ENCODE measurements at places on chromosomes 5 and 9.

DNA sequence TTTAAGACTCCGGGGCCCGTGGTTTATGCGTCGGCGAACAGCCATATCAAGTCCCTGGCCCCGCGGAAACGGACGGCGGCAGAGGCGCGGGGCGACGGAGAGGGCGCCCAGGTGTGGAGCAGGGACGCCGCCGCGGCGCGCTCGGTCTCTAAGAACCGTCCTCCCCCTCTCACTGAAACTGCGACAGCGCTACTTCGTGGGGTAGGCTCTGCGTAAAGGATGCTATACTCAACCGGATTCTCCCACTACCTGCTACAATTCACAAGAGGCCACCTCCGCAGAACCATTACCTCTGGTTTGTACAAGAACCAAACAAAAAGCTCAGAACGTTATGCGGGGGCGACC is 404 bp downstream of the MRNIP start:
- peak; percentile 60 for DNase-seq

DNA sequence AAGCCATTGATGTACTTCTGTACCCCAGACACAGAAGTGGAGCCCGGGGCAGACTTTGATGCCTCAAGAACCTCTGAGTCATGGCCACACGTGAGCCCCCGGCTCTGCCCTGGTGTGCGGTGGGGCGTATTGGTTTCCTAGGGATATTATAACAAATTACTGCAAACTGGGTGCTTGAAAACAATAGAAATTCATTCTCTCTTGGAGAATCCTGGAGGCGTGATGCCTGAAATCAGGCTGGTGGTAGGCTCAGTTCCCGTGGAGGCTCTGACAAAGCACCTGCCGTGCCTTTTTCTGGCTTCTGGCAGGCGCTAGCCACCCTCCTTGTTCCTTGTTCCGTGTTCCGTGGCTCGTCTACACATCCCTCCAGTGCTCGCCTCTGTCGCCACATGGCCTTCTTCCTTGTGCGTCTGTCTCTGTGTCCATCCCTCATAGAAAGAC is 24.2 kb downstream of the NEK6 start:
- DNase-seq, result no peak

GRCh38 chr5:56699538-56699937 is 115.8 kb upstream of the MAP3K1 start:
- DNase-seq, result no peak

DNA sequence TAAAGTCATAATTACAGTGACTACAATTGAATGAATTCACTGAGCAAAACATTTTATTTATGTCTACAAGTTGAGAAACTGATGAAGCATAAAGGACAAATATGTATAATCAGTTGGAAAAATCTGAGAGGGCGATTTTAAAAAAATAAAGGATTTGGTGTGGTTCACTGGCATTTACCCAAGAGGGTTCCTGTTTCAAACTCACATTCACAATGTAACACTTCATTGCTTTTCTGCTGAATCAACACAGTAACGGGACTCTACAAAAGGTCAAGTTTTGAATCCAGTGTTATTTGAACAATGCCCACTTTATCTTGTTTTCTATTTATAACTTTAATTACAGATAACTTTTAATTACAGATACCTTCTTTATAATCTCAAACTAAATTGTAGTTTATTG is 138.6 kb downstream of the NUDT12 start:
- DNase-seq, result no peak

DNA sequence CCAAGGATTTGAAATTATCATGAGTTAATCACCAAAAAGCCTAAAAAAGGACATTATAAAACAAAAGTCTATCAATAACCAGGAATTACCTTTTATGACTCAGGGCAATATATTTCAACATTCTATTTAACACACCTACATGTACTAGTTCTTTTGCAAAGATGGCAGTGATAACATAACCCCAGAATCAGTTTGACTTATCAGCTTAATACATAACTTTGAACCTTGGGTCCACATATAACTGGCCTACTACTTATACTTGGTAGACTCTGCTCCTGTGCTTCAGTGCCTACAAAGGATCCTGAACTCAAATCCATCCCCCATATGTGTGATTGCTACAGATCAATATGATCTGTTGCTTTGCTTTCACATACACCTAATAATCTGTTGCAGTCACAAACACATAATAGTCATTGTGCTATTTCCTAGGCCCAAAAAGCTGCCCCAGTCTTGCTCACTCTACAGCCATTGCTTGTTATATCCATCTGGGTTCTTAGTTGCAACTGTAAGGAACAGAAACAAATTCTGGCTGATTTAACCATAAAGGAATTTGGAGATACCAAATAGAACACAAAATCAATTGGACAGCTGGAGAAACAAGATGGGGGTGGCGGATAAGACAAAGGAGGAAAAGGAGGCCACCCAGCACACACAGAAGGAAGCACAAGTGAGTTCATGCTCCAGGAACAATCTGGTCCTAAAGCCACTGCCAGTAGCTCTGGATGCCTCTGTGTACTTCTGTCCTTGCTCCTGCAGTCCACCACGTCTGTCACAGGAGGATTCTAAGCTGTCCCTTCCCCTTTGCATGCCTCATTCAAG is 25.5 kb downstream of the DEPDC1B start:
- DNase-seq, result no peak

DNA sequence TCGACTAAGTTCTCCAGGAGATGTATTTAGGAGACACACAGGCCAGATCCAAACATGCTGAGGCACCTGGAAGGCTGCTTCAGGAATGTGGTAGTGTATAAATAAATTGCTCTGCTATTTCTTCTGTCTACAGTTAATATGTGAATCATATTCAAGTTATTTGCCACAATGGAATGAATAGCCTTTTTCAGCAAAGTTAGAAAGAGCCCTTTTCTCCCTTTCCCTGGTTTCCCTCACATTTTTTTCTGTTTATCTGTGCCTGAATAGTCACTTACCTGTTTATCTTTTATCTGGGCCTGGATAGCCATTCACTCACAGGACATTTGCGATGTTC is 44.1 kb upstream of the CLINT1 start:
- DNase-seq, result no peak

- no peak for DNase-seq
Measured at GRCh38 chr5:132674671-132675506, 1.1 kb downstream of the IL4 start.

- DNase-seq, result no peak
Measured at GRCh38 chr5:15600035-15600434, 100.1 kb downstream of the FBXL7 start.

- DNase-seq, result no peak
Measured at GRCh38 chr5:9421884-9422283, 124.0 kb downstream of the SEMA5A start.

DNA sequence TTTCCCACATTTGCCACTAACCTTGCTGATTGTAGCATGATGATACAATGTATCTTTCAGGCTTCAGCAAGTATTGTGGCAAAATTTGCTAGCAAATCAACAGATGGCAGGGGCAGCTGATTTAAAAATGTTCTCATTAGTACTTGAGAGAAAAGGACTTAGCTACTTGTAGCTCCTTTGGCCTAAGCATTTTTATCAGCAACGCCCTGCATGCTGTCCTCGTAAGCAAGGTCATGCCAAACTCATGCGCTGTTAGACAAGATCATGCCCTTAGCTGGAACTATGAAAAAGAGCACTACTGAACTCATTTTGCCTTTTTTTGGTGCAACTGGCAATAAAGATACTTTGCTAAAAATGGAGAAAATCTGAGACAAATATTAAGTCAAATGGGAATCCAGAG is 197.1 kb downstream of the ICE1 start:
- no peak for DNase-seq

GRCh38 chr9:10052181-10052580 is 560.6 kb downstream of the PTPRD start:
- no peak for DNase-seq

DNA sequence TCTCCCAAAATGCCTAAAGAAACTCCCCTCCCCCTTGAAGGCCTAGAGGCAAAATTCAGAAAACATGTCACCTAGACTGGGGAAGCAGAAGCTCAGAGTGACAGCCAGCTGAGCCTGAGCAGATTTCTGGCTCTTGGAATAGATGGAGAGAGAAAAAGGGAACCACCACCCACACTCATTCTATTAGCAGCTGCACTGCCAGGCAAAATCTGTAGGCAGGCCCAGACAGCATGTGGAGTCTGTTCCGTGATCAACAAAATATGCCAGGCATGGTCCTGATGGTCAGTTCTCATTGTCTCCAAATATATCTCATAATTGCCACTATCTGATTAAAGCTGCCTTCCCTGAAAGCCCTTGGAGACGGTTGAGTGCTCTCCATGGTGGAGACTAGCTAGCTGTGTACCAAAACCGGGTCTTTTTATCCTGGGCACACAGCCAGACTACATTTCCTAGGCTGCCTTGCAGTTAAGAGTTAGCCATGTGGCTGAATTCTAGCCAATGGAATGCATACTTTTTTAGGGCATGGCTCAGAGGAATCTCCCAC is 131.7 kb upstream of the GPR151 start:
- peak; percentile 76 for DNase-seq

- no peak for DNase-seq
Measured at GRCh38 chr5:54639621-54640020, 122.1 kb downstream of the SNX18 start.

- DNase-seq, result no peak
Measured at GRCh38 chr5:157509093-157509492, 49.1 kb downstream of the NIPAL4 start.

GRCh38 chr9:132243156-132244074 is 81.6 kb downstream of the NTNG2 start:
- no peak for DNase-seq

GRCh38 chr5:169895926-169896325 is 84.4 kb downstream of the INSYN2B start:
- DNase-seq, result peak; percentile 93

DNA sequence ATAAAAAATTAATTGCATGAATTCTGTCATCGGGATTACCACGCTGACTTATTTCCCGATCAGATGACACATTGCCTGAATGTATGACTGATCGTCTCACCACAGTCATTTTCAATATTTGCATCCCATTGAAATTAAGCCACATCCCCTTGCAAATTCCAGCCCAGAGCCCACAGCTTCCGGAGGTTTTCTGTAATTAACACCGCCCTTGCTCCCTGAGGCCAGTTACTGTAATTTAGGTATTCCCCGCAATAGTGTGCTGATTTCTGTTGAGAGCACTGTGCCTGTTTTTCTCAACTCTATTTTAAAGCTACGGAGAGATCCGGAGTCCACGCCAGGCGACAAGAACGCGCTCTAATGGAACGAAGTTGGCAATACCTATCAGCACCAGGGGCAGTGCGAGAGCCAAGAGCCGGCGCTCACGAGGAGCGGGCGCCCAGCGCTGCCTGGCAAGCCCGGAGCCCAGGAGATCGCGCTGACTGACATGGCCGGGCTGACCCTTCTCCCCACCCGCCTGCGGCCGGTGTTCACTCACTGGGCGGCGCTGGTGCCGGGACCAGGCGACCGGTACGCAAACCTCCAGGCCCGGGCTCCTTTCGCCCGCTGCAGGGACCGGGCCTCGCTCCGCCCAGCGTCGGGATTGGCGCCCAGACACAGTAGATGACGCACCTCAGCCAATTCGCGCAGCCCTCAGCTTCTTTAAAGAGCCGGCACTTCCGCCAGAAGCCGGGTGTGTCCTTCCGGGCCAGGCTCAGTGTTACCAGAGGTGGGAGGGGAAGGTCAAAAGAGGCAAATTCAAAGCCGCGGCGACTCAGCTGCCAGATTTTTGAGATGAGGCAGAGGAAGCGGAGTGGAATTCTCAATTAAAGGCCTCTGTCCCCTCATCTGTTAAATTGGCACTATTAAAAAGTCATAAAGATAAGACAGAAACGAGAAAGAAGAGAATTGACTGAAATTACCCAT is at the start of gene PLGRKT:
TSS of gene PLGRKT (minus strand) at position 672 of the 963 bp plus-strand sequence. CDS start 5,948 bp downstream, outside the sequence.
- DNase-seq, result peak; percentile 98

DNA sequence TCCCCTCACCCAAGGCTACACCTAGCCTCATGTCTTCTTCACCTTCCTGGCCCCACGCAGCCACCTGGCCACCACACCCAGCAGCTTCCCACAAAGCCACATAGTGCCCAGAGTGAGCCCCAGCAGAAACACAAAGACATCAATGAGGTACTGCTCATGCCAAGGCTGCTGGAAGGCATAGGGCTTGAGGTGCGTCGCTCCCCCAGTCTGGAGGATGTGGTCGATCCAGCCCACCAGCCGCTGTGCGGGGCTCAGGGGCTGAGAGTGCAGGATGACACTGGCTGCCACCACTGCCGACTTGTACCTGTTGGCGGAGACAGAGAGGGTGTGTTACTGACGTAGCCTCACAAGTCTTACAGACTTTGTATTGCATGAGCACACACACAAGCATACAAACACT is 15.8 kb upstream of the CAPSL start:
- DNase-seq, result no peak

DNA sequence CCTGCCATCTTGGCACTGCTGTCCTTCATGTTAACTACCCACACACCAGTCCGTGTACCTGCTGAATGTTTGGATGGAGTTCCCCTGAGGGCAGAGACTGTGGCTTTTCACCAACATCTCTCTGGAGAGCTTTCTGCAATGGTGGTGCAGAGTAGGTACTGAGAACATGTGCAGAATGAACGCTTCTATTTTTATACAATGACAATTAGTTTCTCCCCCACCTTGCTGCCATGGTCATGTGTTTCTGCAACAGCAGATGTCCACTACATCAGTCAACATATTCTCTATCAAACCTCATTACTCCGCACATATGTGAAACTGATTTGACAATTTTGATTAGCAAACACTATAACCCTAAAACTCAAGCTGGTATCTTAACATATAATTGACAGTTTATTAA is 14.5 kb downstream of the PTCH1 start:
- no peak for DNase-seq

DNA sequence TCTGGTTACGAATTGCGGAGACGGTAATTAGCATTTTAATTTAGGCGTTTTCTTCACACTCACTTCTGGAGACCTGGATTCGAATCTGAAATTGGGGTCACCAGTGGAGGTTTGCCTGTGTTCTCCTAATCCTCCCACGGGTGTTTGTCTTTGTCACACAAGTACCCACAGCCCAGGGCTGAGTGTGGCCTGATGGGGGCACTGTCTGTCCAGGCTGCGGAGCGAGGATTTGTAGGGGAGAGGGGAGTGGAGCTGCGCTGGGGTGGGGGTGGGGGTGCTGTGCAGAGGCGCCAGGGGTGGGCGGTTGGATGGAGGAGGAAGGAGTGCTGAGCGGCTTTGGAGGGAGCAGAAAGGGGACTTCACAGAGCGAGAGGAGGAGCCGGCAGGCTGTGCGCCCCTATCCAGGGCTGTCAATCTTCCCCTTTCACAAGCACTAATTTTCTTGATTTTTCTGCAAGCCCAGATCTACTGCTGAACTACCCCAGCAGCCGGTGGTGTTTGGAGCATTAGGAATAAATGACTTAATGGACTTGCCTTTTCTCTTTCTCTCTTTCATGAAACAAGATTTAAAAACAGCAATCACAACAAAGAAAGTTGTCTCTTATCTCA is 53.1 kb downstream of the TSPAN17 start:
- DNase-seq, result peak; percentile 72

DNA sequence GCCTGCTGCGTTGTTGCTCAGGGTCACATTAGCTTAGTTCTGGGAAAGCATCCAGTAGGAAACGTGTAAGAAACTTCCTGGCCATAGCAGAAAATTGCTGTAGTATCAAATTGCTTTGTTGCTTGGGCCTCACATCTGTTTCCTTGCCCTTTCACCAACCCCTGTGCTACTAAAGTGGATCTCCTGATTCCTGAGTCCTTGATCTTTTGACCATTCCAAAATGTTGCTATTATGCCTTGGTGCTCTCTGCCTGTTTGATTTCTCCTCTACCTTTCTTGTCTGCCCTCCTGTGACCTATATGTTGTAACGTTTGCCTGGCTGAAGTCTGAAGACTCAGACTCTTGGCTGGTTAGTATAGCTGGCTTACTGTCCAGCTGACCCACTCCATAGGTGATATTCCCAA is 350.5 kb downstream of the ADGRV1 start:
- DNase-seq, result no peak

GRCh38 chr9:69657269-69657668 is 14.9 kb downstream of the APBA1 start:
- no peak for DNase-seq
